ENCODE measurements at places on chromosomes 3 and 15.

DNA sequence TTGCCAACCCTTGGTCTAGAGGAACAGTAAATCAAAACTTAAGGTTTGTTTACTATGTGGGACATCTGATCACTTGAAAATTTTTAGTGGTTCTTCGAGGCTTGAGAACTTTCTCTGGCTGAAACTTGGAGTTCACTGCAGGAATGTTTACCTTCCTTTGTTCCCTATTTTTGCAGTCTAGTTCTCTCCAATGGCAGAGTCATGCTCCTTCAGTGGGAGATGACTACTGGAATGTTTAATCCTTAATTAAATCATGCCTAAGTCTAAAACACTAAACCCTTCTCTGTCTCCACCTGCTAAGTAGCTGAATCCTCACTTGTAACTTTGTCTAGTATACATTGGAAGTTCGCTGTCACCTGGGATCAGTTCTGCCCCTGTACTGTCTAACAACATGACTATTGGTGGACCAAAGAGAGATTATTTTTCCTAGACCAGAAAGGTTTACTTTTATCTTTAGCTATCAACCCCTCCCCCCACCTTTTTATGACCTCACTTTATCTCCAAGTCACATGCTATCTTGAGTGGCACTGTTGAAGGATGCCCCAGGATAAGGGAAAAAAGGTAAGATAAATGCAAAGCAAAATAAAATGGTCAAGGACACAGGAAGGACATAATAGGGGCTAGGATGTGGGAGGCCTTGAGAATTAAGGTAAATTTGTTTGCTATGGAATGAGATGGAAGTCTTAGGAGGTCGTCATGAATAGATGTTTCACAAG, 1.2 kb upstream of the ZNF609 start:
- no peak for DNase-seq

- DNase-seq, result no peak
These were observed 1.3 kb downstream of the GNAT1 start for GRCh38 chr3:50192689-50193141.

- DNase-seq, result no peak
These were observed 259.7 kb upstream of the TPM1 start for GRCh38 chr15:62782896-62783295.

DNA sequence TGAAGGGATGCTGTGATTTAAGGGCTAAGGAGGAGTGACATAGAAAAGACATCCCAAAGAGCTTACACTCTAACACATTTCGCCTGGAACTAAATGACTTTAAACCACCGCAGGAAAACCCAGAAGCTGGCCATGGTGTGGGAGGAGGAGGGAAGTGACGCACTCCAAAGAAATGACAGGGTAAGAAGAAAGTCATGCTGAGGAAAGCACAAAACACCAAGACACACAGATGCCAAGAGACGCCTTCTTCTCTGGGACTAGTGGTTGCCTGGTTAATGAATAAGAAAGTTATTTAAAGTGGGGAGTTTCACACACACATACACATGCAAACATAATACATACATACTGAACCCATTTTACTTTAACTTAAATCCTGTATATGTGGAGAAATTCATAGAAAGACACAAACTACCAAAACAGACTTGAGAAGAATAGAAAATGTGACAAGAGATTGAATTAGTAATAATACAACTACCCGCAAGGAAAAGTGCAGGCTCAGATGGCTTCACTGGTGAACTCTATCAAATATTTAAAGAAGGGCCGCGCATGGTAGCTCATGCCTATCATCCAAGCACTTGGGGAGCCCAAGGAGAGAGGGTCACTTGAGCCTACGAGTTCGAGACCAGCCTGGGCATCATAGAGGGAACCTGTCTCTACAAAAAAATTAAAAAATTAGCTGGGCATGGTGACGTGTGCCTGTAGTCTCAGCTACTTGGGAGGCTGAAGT, 125.5 kb downstream of the NSMCE3 start:
- no peak for DNase-seq

DNA sequence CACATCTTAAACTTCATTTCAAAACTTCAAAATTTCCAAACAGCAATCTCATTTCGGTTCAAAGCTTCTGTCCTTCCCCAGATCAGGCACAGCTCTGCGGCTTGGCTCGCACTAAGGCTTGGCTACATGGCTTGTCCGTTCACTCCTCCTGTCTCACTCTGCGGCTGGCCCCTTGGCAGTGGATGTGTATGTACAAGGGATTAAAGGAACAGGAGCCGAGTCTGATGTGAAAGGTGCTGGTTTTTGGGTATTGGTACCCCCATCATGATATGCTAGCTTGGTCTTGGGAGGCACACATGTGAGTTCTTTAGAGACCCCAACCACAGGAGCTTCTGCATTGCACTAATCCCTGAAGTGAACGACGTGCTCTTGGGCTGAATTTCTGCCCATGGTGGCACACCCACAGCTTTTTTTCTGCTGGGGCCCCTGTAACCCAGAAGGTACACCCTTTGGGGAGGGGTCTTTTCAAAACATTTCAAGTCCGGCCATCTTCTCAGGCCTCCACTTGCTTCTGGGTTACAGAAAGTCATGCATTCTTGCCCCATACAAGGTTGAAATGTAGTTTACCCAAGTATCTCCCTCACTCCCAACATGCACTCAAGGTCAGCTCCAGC, 12.6 kb downstream of the TM6SF1 start:
- no peak for DNase-seq

Data from keratinocyte (primary cell).